Esophagus mucosa (tissue), 1 donor: ENCODE measurements at places on chromosomes 4 and X. TPM values are rescaled to one million over a fixed set of nuclear protein-coding genes. Genes with fewer than 3 reads are reported as not detected.

GRCh38 chrX:121333942-121334341, 286.5 kb downstream of the GLUD2 start:
- no peak for ATAC-seq

DNA sequence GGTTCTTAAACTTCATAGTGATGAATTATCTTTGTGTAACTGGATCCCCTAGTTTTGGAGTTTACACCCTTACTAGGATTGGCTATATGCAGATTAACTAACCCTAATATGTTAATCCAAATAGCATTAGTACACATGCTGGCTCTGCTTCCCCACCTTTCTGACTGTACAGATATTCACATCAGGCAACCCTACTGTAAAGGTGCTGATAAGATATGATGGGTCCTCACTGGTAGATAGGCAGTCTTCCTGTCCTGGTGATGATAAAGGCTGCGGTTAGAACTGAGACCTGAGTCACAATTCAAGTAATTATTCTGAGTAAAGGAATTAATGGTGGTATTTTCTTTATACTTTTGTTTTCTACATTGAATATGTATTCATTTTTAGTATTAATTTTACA, 118.6 kb downstream of the COL4A5 start:
- ATAC-seq, result no peak

DNA sequence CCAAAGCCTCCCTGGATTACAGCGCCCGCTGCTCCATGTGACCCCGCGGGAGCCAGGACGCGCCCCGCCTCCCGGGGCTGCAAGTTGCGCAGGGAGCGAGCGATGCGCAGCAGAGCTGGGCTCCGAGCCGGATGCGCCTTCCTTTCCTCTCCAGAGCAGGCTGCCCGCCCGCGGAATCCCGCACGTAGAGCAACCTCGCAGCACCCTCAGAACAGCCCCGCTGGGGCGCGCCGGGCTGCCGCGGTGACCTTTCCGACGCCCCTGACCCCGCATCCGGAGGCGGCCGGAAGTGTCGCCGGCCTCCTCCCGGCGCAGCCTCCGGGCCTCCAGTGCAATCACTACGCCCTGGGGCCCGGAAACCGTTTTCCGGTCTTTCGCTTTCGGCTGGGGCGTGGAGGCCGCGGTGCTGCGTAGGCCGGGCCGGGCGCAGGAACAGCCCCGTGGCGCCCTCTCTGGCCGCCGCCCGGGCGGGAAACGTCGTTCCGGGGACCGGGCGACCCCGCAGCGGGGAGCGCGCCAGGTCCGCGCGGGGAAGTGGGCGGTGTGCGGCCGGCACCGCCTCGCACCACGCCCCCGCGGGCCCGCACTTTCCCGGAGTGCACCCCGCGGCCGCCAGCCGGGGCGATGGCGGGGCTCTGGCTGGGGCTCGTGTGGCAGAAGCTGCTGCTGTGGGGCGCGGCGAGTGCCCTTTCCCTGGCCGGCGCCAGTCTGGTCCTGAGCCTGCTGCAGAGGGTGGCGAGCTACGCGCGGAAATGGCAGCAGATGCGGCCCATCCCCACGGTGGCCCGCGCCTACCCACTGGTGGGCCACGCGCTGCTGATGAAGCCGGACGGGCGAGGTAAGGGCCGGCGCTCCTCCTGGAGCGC, at the start of gene CYP4V2:
Gene CYP4V2, plus strand, starts transcription at position 368 of the 866 bp plus-strand sequence. Its CDS starts 257 bp downstream, at position 625.
- peak; percentile 96 for ATAC-seq

- ATAC-seq, result no peak
These were observed 48.0 kb downstream of the UBE2K start for GRCh38 chr4:39745920-39746319.

DNA sequence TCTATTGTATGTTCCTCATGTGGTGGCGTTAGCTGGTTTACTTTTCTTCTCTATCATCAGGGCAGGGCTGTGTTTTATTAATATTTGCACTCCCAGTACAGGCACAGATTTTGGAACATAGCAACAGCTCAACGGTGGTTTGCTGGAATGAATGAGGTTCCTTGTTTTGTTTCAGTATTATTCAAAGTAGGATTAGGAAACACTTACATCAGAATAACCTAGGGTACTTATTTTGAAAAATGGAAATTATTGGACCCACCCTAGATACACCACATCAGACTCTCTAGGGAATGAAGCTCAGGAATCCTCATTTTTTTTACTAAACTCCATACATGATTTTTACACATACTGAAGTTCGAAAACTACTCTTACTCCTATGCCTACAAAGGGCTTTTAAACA, 108.8 kb upstream of the ENPEP start:
- ATAC-seq, result no peak

The SCRG1 gene
- total RNA-seq, result 0.12 TPM

- ATAC-seq, result no peak
These were observed 6.7 kb downstream of the MAN2B2 start for GRCh38 chr4:6581566-6582121.

GRCh38 chr4:53463340-53463739, 85.9 kb downstream of the FIP1L1 start:
- ATAC-seq, result no peak

GRCh38 chr4:140038031-140038533, 115.9 kb downstream of the MAML3 start:
- no peak for ATAC-seq

DNA sequence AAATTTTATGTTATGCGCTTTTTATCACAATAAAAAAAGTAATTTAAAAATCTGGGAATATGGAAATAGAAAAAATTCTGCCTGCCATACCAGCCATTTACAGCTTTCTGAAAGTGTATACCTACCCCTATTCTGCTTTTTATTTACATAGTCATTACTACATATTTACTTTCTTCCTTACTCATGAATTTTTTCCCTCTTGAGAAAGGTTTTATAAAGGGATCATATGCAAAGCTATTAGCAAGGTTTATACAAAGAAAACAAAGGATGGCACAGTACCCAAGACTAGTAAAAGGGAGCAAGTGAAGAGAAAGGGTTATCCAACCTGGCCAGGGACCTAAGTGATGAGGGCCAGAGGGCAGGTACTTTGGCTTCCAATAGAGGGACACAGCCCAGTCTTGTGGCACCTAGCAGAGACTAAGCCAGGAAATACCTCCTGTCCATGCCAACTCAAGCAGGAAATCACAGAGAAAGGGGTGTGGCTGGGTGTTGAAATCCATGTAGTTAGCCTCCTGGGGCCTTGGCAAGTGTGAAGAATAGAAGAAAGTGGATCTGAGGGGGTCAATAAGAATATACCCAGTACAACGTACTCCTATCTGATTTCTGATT, 207.3 kb upstream of the VEGFC start:
- peak; percentile 74 for ATAC-seq

DNA sequence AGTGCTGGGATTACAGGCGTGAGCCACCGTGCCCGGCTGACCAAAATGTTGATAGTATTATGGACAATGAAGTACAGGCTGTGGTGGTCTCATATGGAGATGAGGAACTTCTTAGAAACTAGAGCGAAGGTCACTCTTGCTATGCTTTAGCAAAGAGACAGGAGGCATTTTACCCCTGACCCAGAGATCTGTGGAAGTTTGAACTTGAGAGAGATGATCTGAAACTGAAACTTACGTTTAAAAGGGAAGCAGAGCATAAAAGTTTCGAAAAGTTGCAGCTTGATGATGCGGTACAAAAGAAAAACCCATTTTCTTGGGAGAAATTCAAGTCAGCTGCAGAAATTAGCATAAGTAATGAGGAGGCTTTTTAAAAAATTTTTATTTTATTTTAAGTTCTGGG, 8.5 kb upstream of the CTAG2 start:
- ATAC-seq, result no peak

DNA sequence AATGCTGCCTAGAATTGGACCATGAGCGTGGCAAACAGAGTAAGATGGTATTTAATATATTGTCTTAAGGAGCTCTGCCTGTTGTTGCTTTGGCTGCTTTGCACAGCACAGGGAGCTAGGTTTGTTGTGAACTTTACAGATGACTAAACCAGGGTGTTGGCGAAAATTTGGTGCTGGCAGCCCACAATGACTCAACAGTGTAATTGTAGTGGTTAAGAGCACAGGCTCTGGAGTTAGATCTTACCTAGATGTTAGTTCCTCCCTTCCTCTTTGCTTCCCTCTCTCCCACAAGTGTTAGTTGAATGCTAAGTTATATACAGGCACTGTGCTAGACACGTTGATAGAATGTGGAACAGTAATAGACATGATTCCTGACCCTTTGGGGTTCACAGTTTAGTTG, 128.9 kb upstream of the TRPC5 start:
- ATAC-seq, result peak; percentile 48

DNA sequence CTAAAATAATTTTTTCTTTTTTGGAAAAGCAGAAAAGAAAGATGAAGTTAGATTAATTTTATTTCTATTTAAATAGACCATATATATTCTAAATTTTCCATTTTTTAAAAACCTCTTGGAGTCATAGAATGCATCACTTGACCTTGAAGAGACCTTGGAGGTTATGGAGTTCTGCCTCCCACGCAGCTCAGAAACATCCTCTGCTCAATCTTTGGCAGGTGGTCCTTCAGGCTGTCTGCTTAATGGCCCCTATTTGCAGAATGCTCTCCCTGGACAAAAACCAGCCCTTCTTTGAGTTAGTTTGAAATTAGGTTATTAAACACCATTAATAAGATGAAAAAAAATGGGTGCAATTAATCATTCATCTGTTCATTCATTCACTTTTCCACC, 194.1 kb upstream of the TLL1 start:
- no peak for ATAC-seq

DNA sequence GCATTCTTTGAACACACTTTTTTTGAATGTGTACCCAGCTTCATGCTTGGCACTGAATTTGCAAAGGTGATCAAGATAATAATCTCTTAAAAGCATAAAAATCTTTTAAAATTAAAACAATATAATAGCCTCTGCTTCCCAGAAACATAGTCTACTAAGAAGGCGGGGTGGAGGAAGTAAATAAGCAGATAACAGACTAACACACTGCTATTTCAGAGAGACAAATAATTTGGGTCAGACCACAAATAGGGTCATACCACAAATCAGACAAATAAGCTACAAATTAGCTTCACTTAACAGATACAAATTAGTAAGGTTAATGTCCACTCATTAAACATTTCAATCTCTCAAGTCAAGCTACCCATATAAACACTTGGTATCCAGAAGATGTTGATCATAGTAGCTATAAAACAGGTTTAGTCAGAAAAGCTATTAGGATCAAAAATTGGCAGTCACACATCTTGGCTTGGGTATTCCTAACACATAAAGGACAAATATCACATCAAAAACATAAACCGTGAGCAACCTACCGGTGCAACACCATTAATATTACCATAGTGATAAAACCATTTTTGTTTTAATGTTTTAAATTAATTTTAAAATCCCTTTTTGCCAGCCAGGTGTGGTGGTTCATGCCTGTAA, 47.3 kb downstream of the PPP3CA start:
- ATAC-seq, result no peak

The SLC9B1 gene
- 0.28 TPM for total RNA-seq

- ATAC-seq, result no peak
These were observed 102.4 kb downstream of the ADGRA3 start for GRCh38 chr4:22413471-22413870.

DNA sequence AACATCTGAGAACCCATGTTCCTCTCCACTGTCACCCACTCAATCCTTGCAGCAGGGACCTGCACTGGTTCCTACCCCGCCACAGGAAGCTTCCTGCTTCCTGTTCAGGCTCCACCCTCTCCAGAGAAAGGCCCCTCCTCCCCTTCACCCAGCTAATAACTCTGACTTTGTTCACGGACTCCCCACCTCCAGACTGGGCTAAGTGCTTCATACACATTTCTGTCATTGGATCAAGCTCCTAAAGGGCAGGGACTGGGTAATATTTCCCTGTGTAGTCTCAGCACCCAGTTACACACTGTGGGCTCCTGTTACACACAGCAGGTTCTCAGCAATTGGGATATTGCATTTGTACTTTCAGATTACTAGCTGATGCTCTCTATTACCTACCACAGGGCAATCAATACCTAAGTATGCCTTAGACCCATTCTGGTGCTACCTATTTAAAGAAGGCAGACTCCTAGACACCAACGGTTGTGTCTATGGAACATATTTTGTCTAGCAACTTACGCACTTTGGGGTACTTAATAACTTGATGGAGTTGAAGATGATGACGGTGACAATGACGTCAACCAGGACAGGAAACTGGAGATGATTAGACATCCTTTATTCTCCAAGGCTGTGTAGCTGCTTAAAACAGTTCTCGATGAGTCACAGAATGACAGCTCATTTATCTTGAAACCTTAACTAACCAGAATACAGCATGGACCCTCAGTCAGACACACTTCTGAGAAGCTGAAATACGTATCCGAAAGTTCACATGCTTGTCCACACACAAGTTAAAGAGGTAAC, 58.1 kb downstream of the MAML3 start:
- ATAC-seq, result peak; percentile 64

The PNPLA4 gene
- total RNA-seq, result 36.0 TPM

DNA sequence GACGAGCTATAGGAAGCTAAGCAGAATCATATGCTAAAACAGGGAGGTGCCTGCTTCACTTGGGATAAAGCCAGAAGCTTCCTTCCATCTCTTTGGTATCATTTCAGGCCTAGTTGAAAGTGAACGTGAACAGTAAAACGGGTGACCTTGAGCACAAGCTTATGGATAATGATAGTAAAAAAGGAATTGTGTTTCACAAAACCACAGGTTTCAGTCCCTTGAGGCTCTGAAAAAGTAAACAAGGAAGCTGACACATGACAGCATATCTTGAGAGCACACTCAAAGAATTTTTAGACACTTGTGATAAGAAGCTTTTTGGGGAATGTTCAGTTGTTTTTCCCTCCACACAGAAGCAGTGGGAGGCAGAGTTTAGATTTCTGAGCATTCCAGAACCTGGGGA, 286.1 kb downstream of the DCHS2 start:
- no peak for ATAC-seq

GRCh38 chr4:4333265-4333706, 43.2 kb downstream of the ZBTB49 start:
- ATAC-seq, result peak; percentile 45

The ZNF732 gene
- 0.88 TPM for total RNA-seq

- ATAC-seq, result peak; percentile 95
These were observed 124.0 kb upstream of the POF1B start for GRCh38 chrX:85503258-85504158.

DNA sequence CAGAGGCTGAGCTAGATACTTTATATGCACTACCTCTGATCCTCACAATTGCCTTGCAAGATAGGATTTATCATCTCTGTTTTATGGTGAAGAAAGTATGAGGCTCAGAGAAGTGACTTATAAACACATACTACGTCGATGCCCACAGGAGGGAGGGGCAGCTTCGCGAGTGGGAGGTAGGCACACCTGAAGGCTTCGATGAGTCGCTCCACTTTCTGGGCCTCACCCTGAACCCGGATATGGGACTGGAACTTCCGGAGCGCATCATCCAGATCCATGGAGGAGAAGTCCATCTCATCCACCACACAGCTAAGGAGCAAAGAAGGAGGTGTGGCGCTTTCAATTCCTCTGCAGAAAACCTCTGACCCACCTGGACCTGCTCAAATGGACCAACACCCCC, 22.9 kb upstream of the KDM5C start:
- ATAC-seq, result peak; percentile 56

DNA sequence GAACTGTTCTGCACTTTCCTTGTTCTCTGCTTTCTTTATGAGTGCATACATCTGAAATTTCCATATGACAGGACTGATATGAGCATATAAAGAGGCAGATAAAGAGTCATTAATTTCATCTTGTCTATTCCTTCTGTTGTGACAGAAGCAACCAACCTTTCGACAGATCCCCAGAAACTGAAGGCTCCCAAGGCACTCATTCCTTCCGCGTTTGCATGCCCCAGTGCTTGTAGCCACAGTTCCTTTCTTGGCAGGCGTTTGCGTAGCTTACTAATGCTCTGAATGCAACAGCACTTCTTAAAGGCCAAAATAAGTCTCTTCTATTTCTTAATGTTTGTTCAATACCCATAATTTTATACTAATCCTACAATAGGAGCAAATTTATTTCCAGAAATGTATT, 94.0 kb upstream of the TBL1X start:
- ATAC-seq, result peak; percentile 37
